ENCODE measurements at places on chromosomes 7 and 10.

GRCh38 chr7:130996833-130997231, 262.8 kb upstream of the KLF14 start:
- DNase-seq: peak; percentile 43

DNA sequence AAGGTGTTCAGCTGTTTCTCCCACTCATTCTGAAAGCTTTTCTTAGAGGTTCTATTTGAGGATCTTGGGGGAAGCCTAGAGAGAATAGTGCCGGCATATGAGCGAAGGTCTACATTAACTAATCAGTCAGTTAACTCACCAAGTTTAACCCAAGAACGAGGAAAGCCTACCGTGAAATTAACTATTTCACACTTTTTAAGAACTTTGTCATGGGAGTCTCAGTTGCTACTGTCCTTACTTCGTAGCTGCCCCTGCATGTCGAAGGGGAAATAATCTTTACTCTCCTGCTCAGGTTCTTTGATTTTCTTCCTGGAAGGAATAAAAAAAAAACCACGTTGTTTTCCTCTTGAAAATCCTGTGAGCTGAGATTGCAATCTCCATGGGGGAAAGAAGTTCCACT, 115.1 kb downstream of the FRMD4A start:
- no peak for DNase-seq

DNA sequence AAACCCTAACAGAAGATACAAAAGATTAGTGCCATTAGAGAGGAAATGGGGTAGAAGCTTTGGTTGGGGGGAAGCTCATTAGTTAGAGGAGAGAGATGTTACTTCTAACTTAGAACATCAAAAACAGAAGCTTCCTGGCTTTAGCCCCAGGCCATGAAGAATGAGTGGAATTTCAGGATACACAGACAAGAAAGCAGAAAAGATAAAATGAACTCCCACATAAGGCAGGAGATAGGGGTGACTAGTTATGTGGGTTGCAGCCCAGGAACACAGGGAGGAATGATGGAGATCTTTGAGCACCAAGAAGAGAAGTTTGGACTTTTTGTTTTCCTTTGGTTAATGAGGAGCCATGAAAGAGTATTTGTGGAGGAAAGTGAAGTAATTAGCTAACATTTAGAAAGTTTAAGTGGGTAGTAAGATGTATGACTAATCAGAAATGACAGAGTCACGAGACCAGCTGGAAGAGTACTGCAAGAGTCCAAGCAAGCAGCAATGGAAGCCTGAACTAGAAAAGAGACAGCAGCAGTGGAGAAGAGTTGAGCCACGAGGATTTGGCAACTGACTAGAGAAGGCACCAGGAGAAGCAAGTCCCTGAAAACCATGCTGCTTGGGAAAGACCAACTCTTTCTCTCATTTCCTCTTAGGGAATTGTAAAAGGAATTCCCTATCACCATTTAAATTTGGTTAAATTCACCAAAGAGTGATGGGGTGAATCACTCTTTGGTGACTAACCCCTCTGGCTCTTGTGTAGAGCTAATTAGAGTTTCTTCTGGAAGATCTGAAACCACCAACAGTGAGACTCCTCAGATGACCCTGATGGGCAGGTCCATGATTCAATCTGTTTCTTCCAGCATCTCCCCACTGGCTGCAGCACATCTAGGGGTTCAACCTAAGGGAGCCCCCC, 131.9 kb downstream of the KCNMA1 start:
- peak; percentile 89 for DNase-seq

- no peak for DNase-seq
Observed at GRCh38 chr10:52056291-52056690, 257.8 kb upstream of the DKK1 start.

GRCh38 chr10:103685880-103686669, 169.3 kb downstream of the SH3PXD2A start:
- DNase-seq: peak; percentile 87

- peak; percentile 46 for DNase-seq
Observed at GRCh38 chr10:101062232-101063049, 652 bp downstream of the KAZALD1 start.

DNA sequence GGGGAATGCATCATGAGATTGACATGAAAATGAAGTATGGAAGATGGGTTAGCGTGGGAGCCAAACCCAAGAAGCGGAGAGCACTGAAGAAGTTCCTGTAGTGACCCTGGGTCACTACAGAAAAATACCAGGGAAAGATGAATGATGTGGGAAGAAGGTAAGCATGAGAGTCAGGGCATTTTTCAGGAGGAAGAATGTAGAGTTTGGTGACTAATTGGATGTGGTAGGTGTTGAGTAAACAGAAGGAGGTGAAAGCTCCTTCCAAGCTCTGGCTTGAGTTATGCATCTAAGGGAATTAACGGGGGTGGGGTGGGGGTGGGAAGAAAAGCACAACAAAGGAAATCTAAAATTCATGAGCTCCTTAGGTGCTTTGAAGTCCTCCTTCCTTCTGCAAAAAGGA, 238.1 kb upstream of the AOAH start:
- no peak for DNase-seq

DNA sequence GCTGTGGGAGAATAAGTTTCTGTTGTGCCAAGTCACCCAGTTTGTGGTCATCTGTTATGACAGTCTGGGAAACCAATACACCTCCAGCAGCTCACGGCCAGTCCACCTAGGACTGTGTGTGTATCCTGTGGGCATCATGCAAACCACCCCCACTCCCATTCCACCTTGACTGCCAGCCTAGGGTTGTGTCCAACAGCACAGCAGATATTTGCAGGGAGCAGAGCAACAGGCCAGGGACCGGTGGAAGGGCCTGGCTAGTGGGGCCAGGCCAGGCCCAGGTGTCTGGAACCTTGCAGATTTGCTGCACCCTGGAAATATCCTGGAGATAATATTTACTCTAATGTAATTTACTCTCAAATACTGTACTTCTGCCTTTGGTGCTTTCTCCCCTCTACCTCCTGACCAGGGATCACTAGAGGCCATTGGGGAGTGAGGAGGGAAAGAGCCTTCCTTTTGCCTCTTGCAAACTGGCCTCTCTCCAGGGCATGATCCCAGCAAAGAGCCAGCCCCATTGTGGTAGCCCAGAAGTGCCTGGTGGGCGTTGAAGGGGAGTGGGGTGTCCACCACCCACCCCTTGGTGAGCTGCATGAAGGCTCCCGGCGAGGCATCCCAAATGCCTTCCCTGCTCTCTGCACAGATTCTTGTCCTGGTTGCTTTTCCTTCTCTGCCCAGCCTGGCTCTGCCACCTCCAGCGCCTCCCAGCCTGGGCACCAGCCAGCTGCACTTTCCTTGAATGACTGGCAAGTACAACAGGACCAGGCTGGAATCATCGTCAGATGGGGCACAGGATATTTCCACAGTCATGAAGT, 15.2 kb upstream of the TPST1 start:
- DNase-seq: no peak

- no peak for DNase-seq
Observed at GRCh38 chr7:141945356-141945755, 1.4 kb downstream of the CLEC5A start.

- DNase-seq: no peak
Observed at GRCh38 chr7:36777062-36777461, 52.8 kb upstream of the AOAH start.

DNA sequence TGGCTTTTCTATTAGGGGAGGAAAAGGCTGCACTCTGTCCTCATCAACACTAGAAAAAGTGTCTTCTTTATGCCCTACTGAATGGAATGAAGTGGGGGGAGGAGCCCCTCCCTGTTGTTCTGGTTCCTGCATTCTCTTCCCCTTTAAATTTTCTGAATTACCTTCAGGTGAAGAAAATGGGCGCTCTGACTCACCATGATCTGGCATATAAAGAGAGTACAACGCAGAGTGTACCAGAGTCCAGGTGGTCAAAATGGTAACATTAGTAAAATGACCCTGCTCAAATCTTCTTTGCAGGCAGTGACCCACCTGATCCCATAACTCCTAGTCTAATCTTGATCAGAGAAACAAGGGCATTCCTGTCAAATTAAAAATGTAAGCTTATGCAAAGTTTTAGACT, 80.7 kb downstream of the THSD7A start:
- no peak for DNase-seq

- no peak for DNase-seq
Observed at GRCh38 chr7:138603549-138604318, 97.4 kb downstream of the SVOPL start.

- peak; percentile 70 for DNase-seq
Observed at GRCh38 chr10:58641708-58642107, 129.0 kb downstream of the BICC1 start.

- no peak for DNase-seq
Observed at GRCh38 chr7:8208816-8209215, 53.2 kb downstream of the ICA1 start.

DNA sequence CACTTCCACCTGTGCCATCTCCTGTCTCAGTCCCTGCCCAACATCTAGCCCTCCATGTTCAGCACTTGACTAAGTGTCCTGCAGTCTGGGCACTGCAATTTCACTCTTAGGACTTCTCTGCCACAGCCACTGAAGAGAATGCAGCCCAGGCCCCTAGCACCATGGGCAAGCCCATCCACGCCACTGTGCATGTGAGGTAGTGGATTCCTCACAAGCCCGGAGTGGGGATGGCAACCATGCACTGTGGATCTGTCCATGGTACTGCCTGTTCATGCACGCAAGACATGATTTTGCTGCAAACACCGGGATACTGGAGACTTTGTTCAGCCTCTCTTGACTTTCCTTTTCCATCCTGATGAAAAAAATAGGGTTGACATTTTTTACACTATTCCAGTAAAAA, 12.3 kb downstream of the DDC start:
- DNase-seq: peak; percentile 73

GRCh38 chr7:152710153-152710442, 34.2 kb upstream of the XRCC2 start:
- no peak for DNase-seq

DNA sequence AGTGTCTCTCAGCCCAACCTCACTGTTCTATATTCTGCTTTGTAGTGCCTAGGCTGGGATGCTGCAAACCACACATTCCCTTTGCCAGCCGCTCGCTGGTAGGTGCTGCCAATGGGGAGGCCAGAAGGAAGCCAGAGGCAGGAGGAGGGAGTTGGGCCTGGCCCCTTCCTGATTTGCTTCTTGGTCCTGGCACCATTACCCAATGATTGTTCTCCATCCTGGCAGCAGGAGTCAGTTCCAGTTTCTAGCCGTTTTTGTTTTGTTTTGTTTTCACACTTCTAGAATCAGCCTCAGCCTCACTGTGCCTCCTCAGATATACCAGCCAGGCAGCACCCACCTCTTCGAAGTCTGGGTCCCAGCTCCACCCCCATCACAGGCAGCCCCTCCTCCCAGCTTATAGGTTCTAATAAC, 27.4 kb upstream of the LOXL4 start:
- DNase-seq: no peak

DNA sequence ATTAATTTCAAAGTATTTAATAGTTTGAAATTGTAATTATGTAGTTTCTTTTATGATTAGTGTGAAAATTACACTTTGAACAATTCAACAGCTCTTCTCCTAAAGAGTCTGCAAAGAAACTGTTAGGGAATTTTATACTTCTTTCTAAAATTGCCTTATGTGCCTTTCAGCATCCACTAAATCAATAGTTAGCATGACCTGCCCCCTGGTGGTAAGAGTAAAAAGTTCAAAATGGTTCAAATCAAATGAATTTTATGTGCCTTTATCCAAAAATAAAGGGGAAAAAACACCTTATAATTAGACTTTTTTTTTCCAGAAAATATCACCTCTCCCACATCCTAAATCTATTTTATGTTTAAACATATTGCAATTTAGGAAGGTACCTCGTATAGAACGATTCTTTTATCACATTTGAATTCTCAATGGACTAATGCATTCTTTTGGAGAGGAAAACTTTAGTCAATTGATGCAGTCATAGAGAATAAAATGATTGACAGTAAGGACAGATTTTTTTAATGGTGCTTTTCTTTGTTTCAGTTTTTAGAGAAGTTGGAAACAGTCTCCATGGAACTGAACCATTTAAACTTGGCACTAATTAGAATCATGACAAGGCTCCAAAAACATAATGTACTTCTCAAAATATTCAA, 163.7 kb downstream of the SEMA3D start:
- peak; percentile 75 for DNase-seq

GRCh38 chr7:156544919-156545715, 95.5 kb upstream of the RNF32 start:
- no peak for DNase-seq

DNA sequence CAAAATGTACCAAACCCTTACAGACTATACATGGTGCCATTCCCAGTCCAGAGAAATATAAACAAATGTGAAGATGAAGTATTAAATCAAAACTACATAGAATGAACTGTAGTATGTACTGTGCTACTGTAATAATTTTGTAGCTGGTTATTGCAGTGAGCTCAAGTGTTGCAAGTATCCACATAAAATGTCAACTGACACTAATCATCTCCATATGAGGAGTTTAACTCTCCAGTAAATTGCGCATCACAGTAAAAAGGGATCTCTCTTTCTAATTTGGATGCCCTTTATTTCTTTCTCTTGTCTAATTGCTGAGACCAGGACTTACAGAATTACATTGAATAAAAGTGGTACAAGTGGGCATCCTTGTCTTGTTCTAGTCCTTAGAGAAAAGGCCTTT, 165.5 kb downstream of the CPED1 start:
- DNase-seq: peak; percentile 41

DNA sequence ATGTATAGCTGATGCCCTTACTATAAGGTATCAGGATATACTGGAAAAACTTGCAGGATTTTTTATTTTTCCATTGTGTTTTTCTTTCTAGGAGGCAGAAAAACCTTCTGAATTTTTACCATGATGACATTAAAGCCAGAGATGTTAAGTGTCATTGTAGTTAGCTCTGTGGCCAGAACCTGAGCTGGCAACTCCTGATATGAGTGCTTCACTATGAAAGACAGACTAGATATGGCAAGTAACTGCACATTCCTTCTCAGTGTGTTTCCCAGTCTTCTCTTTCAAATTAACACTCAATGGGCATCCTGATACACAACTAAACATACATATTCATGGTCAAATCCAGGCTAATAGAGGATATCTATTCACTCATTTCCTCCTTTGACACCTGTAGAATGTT, 166.2 kb downstream of the CTTNBP2 start:
- no peak for DNase-seq

GRCh38 chr7:92647011-92647625, 56.9 kb upstream of the FAM133B start:
- DNase-seq: no peak

GRCh38 chr10:3159152-3159551, 13.4 kb downstream of the PITRM1 start:
- no peak for DNase-seq

DNA sequence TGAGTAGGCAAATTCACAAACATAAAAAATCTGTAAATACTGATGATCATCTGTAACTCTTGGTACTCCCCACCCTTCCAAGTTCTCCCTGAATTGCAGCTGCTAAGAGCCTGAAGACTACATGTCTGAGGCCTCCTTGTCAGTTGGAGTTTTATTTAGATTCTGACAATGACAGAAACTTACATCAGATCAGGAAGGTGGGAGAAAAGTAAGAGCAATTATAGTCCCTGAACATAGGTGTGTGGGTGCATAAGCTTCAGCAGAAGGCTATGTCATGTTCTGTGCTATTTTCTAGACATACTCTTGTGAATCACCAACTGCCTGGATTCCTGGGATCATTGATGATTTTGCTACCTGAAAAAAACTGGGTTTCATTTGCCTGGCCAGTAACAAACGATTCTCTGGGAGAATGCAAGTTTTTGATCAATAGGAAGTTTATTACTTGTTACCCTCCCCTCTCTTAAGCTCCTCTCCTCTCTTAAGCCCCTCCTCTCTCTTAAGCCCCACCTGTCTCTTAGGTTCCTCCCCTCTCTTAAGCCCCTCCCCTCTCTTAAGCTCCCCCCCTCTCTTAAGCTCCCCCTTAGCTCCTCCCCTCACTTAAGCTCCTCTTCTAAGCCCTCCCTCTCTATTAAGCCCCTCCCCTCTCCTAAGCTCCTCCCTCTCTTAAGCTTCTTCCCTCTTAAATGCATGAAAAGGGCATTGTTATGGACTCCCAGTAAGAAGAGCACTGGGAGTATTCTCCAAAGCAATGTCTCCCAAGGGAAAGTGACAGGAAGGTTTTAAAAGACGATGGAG, 1183.4 kb upstream of the AUTS2 start:
- no peak for DNase-seq

All from foreskin fibroblast (primary cell).